ENCODE measurements at places on chromosomes 5 and 9.

DNA sequence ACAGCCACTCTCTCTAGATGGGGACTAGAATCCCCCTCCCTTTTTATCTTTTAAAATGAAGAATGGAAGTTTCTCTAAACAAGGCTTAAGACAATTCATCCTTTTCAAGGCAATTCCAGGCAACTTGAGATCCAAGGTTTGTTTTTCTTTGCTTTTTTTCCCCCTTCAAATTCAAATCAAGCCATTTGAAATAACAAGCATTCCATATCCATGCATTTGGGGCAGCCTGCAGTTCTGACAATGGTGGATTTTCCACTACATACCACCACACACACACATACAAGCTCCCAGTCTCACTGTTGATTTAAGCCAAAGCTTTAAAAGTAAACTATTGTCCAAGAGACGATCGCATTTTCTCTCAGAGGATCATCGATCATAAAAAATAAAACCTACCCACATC, 424 bp downstream of the INSYN2B start:
- no peak for DNase-seq

DNA sequence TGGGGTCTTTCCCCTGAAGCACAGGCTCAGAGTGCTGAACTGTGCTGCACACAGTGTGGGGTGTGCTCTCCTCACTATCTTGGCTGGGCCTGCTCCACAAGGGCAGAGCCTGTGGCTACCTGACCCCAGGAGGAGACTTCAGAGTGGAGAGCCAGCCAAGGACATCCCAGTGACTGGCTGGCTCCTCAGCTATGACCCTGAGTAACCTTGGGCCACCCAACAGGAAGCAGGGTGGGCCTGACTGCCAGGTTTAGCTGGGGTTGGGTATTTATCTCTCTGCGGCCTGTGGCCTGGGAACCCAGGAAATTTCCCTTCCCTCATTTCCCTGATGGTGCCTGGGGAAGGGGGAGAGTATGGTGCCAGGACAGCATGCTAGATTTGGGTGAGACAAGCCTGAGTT, 2.1 kb upstream of the EEIG1 start:
- DNase-seq: no peak

GRCh38 chr5:89399548-89399947, 516.6 kb upstream of the MEF2C start:
- no peak for DNase-seq

GRCh38 chr5:149320791-149321330, 24.4 kb upstream of the GRPEL2 start:
- DNase-seq: no peak

GRCh38 chr9:114282507-114282906, 40.4 kb upstream of the ORM1 start:
- DNase-seq: no peak

GRCh38 chr5:162193012-162193411, 125.4 kb downstream of the GABRG2 start:
- no peak for DNase-seq

DNA sequence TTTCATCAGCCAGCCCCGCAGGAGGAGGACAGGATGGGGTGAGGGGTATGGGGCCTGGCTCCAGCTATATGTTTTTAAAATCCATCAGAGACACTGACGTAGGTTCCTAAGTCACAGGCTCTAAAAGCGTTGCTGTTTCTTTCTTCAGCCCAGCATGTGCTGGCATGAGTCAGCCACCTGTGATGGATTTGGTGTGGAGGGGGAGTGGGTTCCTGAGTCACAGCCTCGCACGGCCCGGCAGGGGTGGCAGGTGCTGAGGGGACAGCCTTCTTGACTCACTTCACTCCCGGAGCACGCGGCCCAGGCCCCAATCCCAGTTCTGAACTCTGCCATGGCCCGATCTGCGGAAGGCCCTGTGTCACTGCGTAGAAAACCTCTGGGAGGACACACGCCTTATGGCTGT, 38.8 kb upstream of the RPL26L1 start:
- no peak for DNase-seq

Data from T-cell (primary cell).